Breast epithelium (tissue), 4 donors: ENCODE measurements at places on chromosomes 7 and 10. TPM values are rescaled to one million over a fixed set of nuclear protein-coding genes. Genes with fewer than 3 reads are reported as not detected.

The NODAL gene
- total RNA-seq = not detected

The RNF32 gene
- total RNA-seq = 2.9 TPM

The FAM13C gene
- 13.9 TPM for total RNA-seq

The PLXNA4 gene
- total RNA-seq = 7.2 TPM

The HOXA2 gene
- 1.3 TPM for total RNA-seq
